ENCODE measurements at places on chromosomes 3 and 15. TPM values are rescaled to one million over a fixed set of nuclear protein-coding genes. Genes with fewer than 3 reads are reported as not detected.

Gene GP9
- total RNA-seq, result not detected

Gene CGNL1
- total RNA-seq, result not detected

Gene PLCL2
- total RNA-seq, result 48.4 TPM

Gene SGO1
- total RNA-seq, result 29.9 TPM

Gene LRRC31
- not detected for total RNA-seq

Gene CASR
- not detected for total RNA-seq

Gene PARL
- total RNA-seq, result 40.4 TPM

Gene CCDC174
- total RNA-seq, result 23.6 TPM

Gene SLC6A1
- not detected for total RNA-seq

Gene CA12
- total RNA-seq, result not detected

Gene P2RY14
- 0.66 TPM for total RNA-seq

Gene GCNT3
- not detected for total RNA-seq

Gene CSPG5
- 0.63 TPM for total RNA-seq

Gene RASGRP1
- 160 TPM for total RNA-seq
